ENCODE measurements at places on chromosomes 13 and 19.

GRCh38 chr19:28882818-28883217 is 330.1 kb downstream of the UQCRFS1 start:
- DNase-seq = no peak

GRCh38 chr13:78035500-78035899 is 116.9 kb upstream of the EDNRB start:
- DNase-seq = no peak

DNA sequence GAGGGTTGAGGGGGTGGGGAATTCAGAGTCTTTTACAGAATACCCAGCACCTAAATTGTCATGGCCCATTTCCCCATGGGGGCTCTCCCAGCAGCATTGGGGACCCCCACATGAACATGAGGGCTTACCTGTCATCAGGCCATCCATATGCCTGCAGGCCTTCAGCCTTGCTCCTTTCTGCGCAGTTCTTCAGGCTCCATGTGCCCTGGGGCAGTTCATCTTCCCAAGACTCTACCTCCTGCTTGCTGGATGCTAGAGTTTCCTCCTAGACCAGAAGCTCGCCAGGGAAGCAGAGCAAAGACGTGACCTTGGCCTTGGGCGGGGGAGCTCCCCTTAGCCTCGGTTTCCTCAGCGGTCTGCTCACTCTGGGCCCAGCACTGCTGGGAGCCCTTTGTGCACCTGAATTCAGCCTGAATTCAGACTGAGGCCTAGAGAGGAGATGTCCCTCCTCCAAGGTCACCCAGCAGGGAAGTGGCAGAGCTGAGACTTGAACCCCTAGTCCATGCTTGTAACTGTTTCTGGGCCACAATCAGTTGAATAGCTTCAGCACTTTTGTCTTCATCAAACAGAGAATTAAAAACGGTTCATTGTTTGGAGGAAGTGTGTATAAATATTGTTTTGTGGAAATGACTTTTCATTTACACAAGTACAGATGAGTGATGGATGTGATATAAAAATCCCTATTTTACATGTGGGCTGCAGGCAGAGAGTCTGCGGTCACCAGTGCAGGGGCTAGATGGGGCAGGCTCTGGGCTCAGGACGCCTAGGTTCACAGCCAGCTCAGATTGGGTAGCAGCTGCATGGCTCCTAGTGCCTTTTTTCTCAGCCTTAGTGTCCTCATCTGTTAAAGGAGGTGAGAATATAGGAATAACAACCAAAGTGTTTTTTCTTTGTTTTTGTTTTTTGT is 9.5 kb downstream of the PPP5C start:
- DNase-seq = no peak

DNA sequence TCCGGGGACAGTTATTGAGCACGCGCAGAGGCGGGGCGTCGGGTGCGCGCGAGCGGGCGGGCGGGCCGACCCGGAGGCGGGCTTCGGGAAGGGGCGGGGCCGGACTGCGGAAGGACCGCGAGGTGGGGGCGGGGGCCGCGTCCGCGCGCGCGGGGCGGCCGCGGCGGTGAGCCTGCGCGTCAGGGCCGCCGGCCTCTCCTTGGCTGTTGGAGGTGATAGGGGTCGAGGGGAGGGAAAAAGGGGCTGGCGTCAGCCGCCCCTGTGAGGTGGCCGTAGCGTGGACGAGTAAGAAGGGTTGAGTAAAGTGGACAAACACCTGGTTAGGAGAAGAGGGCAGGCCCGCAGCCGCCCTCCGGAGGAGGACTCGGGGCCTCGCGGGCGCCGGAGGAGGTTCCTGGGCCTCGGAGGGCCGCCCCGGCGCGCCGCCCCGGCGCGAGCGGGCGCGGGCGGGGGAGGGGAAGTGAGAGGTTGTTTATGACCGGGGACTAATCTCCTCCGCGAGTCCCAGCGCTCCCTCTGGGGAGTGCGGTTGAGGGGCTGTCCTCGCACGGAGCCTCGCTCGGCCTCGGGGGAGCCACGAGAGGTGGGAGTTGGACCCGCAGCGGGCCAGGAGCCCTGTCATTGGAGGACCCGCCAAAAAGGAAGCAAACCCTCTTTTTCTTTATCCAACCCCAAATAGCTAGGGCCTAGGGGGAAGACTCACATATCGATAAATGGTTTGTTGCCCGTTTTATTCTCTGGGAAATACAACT is 547 bp upstream of the INTS6 start:
- DNase-seq = peak; percentile 83

GRCh38 chr19:2468596-2468995 is 7.3 kb upstream of the GADD45B start:
- DNase-seq = no peak

GRCh38 chr19:48552406-48553322 is 692 bp downstream of the SULT2B1 start:
- DNase-seq = no peak

DNA sequence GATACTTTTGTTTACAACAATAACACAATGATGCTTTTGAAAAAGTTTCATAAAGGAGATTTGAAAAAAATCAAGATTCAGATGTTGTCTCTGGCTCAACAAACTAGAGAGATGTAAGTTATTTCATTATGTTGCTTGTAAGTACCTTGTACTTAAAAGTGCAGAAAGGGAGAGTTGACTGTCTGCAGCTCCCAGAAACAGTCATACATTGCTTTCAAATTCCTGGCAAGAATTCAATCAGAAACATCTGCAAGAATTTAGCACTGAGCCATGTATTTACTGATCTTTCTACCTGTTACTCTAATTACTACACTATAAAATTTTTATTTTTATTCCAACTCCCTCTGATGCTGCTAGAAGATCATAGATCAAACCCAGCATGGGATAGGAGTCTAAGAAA is 1261.3 kb upstream of the SPRY2 start:
- no peak for DNase-seq

GRCh38 chr13:49533591-49534269 is 38.0 kb downstream of the PHF11 start:
- DNase-seq = no peak

GRCh38 chr19:46537136-46538097 is 41.8 kb upstream of the PNMA8B start:
- peak; percentile 76 for DNase-seq

DNA sequence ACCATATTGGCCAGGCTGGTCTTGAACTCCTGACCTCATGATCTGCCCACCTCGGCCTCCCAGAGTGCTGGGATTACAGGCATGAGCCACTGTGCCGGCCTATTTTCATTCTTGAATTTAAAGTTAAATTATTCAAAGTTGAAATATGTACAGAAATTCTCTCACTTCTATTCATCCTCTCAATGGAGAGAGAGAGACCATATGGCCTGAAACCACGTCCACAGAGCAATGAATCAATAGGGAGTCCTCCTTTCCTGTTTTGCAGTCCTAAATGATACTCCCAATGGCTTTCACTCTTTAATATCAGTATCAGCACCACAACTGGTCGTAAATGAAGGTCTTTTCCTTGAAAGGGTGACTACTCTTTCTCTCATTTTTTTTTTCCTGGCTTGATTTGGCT is 30.5 kb upstream of the KCTD4 start:
- DNase-seq = no peak

- no peak for DNase-seq
These were observed 150.9 kb downstream of the URI1 start for GRCh38 chr19:30092721-30093569.

GRCh38 chr13:86161257-86161656 is 362.0 kb upstream of the SLITRK6 start:
- DNase-seq = no peak

DNA sequence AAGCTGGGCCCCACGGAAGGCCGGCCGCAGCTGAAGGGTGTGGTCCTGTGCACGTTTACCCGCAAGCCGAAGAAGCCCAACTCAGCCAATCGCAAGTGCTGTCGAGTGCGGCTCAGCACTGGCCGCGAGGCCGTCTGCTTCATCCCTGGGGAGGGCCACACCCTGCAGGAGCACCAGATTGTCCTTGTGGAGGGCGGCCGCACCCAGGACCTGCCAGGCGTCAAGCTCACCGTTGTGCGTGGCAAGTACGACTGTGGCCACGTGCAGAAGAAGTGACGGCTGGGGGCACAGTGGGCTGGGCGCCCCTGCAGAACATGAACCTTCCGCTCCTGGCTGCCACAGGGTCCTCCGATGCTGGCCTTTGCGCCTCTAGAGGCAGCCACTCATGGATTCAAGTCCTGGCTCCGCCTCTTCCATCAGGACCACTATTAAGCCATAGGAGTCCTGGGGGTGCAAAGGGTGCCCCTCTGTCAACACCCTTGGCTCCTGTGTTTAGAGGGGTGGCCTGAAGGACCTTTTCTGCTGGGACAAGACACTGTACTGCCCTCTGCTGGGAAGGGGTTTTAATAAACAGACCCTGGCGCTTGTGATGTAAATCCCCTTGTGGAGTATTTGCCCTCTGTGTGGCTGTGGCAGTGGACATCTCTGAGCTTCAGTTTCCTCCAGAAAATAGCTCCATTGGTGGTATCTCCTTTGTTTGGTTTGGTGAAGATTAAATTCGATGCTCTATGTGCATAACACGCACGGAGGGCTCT is 1.9 kb downstream of the MRPS12 start:
- peak; percentile 51 for DNase-seq

DNA sequence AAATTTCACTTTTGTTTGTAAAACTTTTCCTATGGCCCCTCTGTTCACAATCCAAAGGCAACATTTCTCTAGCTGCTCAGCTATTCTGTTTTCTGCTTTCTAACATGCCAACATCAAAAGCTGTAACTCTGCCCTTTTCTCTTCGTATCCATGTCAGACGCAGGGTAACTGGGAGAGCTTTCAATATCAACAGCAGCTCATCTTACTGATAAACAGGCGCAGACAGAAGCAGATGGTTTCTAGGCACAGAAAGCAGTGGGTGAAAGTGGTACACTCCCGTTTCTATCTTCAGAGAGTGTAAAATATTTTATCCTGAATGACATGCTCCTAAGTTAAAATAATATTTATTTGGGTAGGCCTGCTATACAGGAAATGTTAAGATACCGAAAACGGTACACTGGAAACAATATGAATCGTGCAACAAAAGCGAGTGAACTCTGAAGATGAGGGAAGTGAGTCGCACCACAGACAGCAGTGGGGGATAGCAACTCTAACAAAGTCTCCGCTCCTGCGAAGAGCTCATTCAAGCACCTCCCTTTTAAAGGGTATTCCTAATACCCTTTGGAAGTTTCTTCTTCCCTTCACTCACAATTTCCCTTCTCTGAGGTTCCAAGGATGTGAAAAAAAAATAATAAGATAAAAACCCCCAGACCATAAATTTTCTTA is 798.3 kb downstream of the GPC5 start:
- no peak for DNase-seq

DNA sequence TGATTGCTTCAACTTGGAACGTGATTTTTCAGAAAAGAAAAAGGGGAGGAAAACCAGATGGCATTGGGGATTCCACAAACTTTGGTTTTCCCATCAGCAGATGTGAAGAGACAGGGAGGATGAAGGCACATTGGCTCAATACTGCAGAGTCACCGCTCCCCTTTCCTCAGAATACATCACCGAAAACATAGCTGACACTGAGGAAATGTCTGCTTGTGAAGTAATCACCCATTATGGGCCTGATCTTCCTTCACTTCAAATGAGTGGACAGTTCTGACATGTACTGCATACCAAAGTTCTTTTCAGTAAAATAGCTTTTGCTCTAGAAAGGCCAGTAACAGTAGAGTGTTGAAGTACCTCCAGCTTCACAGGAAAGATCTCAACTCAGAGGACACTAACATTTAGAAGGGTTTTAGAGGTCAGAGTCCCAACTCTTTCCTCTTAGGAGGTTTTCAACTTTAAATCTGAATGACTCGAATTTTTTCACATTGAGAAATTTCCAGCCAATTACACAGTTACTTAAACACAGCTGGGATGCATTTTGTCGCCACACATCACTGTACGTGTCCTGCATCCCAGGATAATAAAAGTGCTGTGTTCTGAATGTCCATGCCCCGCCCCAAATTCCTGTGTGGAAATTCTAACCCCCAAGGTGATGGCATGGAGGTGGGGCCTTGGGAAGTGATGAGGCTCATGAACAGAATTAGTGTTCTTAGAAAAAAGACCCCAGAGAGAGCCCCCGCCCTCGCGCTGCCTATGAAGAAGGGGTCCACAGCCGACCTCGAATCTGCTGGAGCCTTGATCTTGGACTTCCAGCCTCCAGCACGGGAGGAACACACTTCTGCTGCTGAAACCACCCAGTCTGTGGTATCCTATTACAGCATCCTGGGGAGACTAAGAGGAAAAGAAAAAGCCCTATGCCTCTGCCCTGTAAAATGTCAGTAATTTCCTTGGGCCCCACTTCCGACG is 77.7 kb downstream of the COL4A1 start:
- DNase-seq = no peak

DNA sequence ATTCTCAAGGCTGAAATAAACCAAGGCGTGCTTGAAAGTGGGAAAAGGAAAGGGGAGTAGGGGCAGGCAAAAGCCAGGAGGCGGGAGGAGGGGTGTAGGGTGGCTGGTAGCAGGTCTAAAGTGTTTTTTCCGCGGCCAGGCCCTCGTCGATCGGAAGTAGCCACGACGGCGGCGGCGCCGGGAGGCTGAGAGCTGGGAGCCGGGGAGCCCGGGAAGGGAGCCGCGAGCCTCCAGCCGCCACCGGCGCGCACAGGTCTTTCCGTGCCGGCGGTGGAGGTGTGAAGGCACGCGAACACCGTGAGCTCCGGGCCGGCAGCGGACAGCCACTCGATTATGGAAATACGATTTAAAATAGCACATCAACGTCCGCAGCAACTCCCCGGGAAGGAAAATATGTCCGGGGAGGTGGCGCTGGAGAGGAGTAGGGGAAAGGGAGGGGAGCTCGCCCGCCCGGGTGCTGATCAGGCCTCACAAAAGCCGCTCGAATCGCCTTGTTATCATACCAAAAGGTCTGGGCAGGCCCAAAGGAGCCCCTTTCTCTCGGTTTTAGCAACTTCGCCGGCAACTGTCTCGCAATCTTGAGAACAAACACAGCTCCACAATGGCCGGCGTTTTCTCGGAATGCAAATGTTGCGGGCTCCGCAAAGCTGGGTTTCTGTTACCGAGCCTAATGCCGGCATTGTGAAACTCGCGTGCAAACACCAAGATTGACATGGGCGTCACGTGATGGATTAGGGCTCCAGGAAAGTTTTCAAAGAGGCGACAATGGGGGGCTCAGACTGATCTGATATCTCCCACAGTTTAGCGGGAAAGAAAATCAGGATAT is 2.9 kb upstream of the PCDH8 start:
- peak; percentile 8 for DNase-seq

DNA sequence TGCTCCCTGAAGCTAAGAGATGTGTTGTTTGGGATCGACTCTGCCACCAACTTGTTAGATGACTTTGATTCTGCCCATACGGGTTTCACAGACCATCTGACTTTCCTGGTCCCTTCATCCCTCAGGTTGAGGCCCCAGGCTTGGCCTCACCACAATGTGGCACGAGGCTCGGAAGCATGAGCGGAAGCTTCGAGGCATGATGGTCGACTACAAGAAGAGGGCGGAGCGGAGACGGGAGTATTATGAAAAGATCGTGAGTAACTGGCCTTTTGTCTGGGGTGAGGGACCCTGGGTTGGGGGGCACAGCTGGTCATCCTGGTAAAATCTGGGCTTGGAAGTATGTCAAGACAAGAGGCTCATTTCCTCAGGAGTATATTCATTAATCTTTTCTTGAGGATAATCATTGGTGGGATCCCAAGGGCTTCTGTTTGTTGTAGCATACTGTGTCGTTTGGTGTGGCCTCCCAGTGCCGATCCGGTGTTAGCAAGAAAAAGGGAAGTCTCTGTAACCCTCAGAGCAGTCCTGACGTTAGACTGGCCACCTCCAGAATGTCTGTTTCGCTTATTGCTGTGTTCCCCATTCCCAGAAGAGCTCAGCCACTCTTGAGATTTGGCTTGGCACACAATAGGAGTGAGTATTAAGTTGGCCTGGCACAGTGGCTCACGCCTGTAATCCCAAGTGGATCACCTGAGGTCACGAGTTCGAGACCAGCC is 1.4 kb downstream of the CLASRP start:
- no peak for DNase-seq

All from activated naive CD8-positive, alpha-beta T cell treated with anti-CD3 and anti-CD28 coated beads, Interleukin-2, amount 50 U/mL, for 24 hours (primary cell).